ENCODE measurements at places on chromosomes 4 and X.

- no peak for DNase-seq
These were observed 193.4 kb downstream of the LRBA start for GRCh38 chr4:150821641-150822040.

DNA sequence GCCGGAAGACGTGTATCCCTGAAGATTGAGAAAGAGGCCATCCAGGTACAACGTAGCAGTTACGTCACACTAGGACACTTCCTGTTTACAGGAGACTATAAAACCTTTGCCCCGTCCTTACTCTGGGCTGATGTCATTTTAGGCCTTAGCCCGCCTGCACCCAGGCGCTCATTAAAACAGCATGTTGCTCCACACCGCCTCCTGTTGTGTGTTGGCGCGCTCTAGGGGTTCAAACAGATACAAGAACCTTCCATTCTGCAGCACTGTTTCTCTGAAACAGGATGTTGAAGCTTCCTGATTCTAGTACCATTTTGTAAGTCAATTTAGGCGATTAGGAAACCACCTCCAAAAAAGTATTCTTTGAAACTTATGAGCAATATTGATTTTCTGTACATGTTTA is 722.1 kb downstream of the PCDH7 start:
- DNase-seq = no peak

DNA sequence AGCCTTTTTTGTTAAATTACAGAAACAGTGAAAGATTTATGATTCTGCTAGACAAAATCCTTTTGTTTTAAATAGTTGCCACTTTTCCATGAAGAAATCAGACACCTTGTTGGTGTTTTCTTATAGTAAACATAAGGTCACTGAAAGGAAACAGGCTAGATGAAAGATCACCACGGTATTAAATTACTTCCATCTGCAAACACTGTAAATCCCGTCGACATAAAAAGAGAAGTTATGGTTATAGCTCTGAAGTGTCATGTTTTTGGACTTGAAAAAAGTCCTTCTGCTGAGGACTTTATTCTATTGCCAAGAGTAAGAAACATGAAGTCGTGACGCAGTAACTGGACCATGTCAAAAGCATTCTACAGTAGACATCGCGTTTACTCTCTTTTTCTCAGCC is 567.6 kb upstream of the SLIT2 start:
- DNase-seq = peak; percentile 9

GRCh38 chr4:123976285-123976684 is 579.7 kb downstream of the SPRY1 start:
- DNase-seq = no peak

DNA sequence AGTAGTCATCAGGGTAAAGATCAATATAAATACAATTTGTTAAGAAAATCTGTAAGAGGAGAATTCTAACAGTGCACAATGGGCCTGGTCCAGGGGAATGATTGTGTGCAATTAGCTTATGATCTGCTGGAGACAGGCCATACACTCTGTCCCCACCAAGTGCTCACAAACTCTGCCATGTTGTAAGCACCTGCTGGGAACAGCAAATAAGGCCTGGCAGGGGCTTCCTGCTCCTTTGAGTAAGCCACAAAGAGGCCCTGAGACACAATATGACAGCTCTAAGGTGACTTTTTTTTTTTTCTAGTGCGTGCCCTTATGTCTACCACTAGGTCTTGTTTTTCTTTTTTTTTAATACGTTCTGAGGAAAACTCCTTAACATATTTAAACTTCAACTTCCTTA is 866.3 kb upstream of the PCDH7 start:
- no peak for DNase-seq

GRCh38 chr4:171025776-171026175 is 787.4 kb upstream of the GALNTL6 start:
- DNase-seq = no peak

DNA sequence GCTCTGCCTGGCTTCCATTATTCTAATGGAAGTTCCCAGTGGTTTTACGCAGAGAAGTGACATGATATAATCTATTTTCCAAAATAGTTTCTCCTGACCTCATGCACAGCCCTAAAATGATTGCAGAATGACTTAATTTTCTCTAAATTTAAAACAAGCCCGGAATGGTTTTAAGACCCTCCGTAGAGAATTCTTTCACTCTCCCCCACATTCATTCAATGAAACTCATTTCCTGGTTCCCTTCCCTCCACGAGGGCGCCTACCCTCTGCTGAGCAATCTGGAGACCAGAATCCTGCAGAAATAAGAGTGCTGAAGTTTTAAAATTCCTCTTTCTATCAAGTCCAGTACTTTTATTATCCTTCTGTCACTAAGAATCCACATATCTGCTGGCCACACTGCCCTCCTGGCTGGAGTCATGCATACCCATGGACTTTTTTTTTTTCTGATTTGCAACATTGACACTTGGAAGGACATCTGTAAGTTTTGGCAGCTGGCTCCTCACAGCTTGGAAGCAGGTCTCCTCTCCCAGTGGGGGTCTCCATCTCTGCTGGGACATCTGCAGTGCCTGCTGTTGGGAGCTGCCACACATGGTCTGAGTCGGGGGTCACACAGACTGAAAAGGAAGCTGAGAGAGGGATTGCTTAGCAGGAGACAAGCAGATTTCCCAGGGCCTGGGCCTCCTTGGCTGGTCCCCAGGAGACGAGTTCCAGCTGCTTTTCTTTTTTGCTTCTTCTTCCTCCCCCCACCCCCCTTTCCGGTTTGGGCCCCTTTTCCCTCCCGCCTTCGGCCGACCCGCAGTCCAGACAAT is 86.1 kb downstream of the SOWAHB start:
- DNase-seq = peak; percentile 94

- DNase-seq = no peak
These were observed 20.9 kb downstream of the CLRN2 start for GRCh38 chr4:17535906-17536305.

DNA sequence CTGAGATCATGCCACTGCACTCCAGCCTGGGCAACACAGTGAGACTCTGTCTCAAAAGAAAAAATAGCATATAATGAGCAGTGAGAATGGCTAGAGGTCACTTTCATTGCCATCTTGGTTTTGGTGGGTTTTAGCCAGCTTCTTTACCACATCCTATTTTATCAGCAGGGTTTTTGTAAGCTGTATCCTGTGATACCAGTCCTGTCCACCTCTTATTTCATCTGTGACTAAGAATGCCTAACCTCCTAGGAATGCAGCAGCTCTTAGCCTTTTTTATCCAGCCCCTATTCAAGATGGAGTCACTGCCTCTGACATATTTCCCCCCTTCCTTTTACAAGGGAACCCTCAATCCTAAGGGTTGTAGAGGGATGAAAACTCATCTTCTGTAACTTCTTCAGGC is 26.1 kb upstream of the IGFBP7 start:
- DNase-seq = peak; percentile 45

DNA sequence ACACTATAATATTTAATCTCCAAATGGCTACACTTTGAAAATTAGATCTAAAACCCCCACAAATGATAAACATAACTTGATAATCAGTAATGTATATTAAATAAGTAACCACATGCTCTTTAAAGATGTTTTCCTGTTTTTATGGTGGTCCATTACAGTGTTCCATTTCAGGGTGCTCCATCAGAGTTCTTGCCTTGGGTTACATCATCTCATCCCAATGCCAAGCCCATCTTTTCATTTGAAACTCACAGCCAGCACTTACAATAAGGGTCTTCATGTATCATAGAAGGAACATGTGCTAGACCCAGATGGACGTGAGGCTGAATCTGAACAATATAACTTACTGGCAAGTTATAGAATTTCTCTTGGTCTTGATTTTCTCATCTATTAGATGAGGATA is 10.5 kb upstream of the PAQR3 start:
- DNase-seq = peak; percentile 33

GRCh38 chr4:114890773-114891172 is 222.6 kb downstream of the NDST4 start:
- DNase-seq = no peak

DNA sequence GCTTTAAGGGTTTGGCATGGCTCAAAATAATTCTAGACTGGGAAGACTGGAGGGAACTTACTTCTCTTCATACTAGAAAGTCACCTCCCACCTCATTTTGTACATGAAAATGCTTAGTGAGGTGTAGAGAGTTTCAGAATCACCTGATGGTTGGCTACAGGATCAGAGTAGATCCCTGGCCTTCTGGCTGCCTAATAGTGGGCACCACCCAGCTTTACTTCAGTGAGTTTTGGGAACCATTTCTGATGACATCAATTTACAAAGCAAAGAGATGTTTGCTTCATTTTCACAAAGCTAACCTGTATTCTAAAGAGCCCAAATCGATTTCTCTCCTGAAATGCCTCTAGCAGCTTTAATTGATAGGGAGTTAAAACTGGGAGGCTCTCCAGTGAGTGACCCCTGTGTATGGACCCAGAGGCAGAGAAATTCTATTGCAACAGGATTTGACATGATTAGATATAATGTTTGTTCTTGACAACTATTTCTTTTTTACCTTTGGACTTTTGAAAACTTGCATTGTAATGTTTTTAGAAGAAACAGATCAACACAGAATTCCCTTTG is 180.5 kb downstream of the PTTG2 start:
- DNase-seq = no peak

- no peak for DNase-seq
These were observed 17.0 kb upstream of the MAPK10 start for GRCh38 chr4:86376850-86377249.

- no peak for DNase-seq
These were observed 570.9 kb downstream of the ADGRL3 start for GRCh38 chr4:61771056-61771455.

GRCh38 chr4:152451496-152451895 is 84.4 kb downstream of the FBXW7 start:
- DNase-seq = no peak

DNA sequence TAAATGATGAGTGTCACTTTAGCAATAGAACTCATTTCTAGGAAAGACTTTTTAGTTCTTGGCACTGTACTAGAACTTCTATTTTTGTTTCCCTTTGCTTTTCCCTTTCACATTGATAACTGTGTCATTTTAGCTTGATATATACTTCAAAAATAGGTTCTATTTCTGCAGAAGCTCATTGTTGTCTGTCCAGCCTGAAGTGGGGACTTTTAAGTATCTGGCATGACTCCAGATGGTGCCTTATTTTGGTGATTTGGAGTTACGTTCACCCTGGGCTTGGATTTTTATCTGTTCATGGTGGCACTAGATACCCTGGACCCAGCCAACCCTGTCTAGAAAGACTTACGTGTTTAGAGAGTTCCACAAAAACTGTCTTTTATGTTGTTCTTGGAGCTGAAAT is 3.4 kb downstream of the ABHD18 start:
- DNase-seq = no peak

GRCh38 chr4:30601070-30601865 is 118.9 kb upstream of the PCDH7 start:
- DNase-seq = no peak

GRCh38 chrX:56928546-56928945 is 66.8 kb downstream of the SPIN3 start:
- DNase-seq = no peak

- peak; percentile 35 for DNase-seq
These were observed 973.0 kb upstream of the SLIT2 start for GRCh38 chr4:19278665-19279064.

DNA sequence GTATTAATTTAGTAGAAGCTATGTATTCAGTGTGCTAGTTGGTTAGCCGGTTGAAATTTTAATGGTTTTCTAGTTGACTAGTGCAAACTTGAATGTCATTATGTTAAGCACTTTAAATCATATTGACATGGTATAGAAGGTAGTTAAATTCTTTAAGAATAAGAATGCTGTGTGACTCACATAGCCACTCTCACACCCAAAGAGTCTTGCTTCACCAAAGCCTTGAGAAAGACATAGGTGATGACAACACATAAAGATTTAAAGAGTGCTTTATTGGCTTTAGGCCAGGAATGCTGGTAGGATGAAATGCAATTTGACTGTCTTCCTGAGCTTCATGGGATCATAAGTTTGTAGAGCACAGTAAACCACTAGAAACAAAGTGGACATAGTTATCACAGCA is 85.3 kb downstream of the DCAF8L2 start:
- peak; percentile 61 for DNase-seq

DNA sequence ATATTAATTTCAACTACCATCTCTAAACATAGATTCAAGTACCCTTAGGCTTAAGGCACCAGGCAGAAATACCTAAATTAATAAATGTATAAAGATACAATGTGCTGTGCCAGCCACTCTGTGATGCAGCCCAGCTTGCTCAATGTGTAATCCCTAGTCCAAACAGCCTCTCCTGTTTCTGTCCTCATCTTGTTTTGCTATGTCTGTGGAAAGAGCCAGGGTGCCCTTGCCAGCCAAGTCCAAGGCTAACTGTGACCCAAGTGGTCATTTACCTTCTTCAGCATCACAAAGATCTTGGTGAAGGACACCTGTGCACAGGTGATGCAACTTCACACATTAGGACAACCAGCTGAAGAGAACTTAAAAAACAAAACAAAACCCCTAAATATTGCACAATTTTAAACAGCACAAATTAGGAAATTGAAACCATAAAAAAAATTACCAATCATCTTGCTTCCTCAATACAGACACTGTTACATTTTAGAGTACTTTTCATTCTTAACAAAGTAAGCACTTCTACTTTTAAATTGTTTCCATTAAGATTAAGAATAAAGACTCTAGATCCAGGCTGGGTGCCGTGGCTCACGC is 89.6 kb downstream of the C4orf51 start:
- no peak for DNase-seq

DNA sequence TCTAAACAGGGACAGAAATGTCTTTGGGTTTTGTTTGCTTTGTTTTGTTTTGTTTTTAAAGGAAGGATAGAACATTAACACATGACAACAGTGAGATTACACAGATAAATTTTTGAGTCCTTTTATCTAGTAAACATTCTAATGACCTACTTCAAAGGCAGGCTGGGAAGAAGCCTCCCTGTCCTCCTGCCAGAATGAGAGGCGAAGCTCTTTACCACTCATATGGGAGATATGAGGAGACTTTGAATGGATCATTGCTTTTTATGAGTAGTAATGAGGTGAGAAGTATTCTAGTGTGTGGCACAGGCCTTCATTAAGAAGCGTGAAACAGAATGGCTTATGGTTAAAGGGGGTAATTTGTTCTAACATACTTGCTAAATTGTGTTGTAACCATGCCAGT is 172.0 kb downstream of the FBXO8 start:
- no peak for DNase-seq

DNA sequence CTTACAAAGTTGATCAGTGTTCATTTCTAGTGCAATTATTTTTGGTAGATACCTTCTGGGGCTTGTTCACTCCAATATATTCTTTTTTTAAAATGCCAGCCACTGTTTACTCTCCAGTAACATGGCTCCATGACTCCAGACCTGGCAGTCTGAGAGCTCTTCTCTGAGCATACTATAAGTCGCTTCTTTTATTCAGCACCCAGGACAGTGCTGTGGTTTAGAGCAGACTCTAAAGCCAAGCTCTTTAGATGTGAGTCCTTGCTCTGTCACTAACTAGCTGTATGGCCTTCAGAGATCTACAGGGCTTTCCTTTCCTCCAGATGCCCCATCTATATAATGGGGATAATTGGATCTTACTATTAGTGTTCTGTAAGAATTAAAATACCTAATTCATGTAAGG is 200.2 kb upstream of the FAM241A start:
- peak; percentile 41 for DNase-seq

DNA sequence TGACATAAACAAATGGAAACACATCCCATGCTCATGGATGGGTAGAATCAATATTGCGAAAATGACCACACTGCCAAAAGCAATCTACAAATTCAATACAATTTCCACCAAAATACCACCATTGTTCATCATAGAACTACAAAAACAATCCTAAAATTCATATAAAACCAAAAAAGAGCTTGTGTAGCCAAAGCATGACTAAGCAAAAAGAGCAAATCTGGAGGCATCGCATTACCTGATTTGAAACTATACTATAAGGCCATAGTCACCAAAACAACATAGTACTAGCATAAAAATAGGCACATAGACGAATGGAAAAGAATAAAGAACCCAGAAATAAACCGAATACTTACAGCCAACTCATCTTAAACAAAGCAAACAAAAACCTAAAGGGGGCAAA is 342.8 kb upstream of the AGA start:
- no peak for DNase-seq

GRCh38 chr4:3852309-3852708 is 86.1 kb downstream of the ADRA2C start:
- DNase-seq = no peak

Data from fibroblast of skin of scalp (primary cell).